ENCODE measurements at places on chromosomes 3 and 15.

- no peak for DNase-seq
These were observed 459.6 kb upstream of the DPH6 start for GRCh38 chr15:36005542-36005941.

DNA sequence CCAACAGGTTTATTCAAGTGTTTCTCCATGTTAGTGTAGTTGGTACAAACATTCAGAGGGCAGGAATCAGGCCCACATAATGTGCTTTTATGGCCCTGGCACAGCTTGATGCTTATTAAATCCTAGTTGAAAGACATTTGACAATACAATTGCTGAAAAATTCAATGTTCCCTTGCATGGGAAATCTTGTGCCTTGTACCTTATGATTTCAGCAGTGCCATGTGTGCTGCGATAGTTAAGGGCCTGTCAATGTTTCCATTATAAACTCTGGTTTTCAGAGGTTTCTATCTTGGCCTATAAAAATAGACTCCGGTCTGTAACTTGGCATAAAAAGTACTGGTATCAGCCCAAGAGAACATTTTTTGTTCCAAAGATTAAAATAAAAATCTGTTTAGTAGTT, 207.2 kb downstream of the TBC1D5 start:
- DNase-seq, result no peak

DNA sequence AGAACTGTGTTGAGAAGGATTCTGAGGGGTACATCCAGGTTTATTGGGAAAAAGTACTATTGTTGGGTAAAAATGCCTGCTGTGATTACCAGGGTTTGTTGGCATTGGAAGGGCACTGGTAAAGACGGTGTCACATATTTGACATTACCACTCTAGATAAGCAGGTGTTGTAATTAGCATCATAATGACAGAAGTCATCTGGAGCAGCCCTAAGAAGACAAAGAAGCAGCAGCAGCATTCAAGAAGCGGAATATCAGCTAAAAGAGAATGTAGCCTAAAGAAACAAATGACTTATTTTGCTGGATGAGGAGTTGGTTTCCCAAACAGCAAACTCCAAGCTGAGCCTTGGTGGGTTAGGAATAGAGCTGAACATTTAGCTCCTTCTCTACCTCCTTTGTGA, 30.5 kb upstream of the ZFAND6 start:
- no peak for DNase-seq

DNA sequence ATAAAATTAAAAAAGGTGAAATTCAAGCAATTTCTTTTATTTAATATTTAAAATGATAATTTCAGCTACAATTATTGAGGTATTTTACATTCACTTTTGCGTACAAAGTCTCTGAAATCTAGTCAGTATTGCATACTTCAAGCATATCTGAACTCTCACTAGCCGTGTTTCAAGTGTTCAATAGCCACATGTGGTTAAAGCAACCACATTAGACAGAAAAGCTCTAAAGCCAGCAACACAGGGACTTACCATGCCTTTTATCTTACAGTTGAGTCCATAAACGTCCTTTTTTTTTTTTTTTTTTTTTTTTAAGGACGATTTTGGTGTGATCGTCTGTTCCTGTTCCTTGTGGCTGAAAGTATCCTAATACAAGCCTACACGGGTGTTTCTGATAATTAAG, 257.0 kb upstream of the RGMA start:
- no peak for DNase-seq

GRCh38 chr3:45995236-45996192, at the start of gene FYCO1:
Gene FYCO1, minus strand, starts transcription at chr3:45995824. Its CDS starts 10,914 bp downstream, at chr3:45984910.
- peak; percentile 92 for DNase-seq

All from stimulated activated CD4-positive, alpha-beta T cell treated with anti-CD3 and anti-CD28 coated beads, Interleukin-2, amount 100 ng/mL, for 24 hours (primary cell).